Stimulated activated CD4-positive, alpha-beta T cell treated with anti-CD3 and anti-CD28 coated beads, TNF-alpha, amount 100 ng/mL, for 1 hour (primary cell): ENCODE measurements at places on chromosomes 16 and 17.

- no peak for DNase-seq
Observed at GRCh38 chr17:49234509-49235080, 4.0 kb upstream of the PHOSPHO1 start.

GRCh38 chr17:76530095-76530723 lies 7.3 kb downstream of the CYGB start:
- DNase-seq, result no peak

- no peak for DNase-seq
Observed at GRCh38 chr16:71853413-71853812, 7.6 kb downstream of the ATXN1L start.

GRCh38 chr17:72763981-72764380 lies 328.5 kb downstream of the SLC39A11 start:
- no peak for DNase-seq

GRCh38 chr17:49082231-49082630 lies 50.3 kb upstream of the B4GALNT2 start:
- no peak for DNase-seq

DNA sequence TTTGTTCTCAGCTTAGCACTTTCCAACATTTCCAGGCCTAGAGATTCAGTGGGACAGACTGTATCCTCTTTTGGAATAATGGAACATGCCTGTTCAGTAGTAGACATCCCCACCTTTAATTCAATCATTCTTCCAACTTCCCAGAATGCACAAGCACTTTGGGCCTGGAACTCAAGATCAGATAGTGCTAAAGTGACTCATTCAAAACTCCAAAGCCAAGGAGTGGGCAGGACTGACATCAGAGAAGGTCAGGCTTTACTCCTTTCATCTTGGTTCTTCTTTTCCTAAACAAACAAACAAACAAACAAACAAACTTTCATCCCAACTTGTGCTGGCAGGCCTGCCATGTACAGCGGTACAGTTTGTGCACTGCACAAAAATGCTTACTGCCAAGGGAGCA lies 172.0 kb downstream of the AXIN2 start:
- no peak for DNase-seq

GRCh38 chr17:61647047-61647446 lies 56.0 kb upstream of the NACA2 start:
- no peak for DNase-seq

GRCh38 chr16:83906683-83907082 lies 7.8 kb downstream of the MLYCD start:
- no peak for DNase-seq

GRCh38 chr16:23293016-23293415 lies 9.1 kb upstream of the SCNN1B start:
- DNase-seq, result no peak

- DNase-seq, result peak; percentile 57
Observed at GRCh38 chr16:84175350-84176081, 11.3 kb downstream of the TAF1C start.

DNA sequence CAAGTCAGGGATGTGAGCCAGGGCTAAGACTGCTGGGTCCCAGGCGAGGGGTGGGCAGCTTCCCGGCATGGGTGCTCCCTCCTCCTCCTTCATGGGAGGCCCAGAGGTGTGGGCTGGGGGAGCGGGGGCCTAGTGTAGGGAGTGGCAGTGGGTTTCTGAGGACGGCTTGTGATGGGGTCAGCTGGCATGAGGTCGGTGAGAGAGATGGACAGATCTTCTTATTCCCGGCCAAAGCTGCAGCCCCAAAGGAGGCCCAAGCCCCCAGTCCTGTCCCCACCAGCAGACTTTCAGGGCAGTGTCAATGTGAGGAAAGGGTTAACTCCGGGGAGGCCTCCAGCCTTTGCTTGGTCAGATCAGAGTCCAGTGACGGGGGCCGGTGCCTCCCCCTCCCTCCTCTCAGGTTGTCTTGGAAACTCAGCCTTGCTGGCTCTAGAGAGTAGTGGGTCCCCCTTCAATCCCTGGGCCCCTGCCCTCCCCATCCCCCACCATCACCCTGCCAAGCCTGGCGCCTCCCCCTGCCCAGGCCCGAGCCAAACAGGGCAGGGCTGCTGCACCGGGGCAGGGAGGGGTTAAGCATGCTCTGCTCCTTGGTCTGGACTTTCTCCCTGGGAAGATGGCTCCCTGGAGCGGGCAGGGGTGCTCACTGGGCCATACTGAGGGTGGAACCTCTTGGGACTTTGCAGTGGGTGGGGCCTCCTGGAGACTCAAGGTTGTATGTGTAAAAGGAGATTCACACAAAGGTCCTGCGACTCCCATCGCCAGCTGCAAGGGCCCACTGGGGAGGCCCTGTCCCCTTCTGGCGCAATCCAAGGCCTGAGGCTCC lies 12.4 kb downstream of the NAT9 start:
- DNase-seq, result no peak
